ENCODE measurements at places on chromosomes 11 and 22.

GRCh38 chr11:127943152-127943551 lies 644.2 kb downstream of the ETS1 start:
- DNase-seq = no peak

- no peak for DNase-seq
Measured at GRCh38 chr22:48335442-48336139, 1492.1 kb downstream of the BRD1 start.

DNA sequence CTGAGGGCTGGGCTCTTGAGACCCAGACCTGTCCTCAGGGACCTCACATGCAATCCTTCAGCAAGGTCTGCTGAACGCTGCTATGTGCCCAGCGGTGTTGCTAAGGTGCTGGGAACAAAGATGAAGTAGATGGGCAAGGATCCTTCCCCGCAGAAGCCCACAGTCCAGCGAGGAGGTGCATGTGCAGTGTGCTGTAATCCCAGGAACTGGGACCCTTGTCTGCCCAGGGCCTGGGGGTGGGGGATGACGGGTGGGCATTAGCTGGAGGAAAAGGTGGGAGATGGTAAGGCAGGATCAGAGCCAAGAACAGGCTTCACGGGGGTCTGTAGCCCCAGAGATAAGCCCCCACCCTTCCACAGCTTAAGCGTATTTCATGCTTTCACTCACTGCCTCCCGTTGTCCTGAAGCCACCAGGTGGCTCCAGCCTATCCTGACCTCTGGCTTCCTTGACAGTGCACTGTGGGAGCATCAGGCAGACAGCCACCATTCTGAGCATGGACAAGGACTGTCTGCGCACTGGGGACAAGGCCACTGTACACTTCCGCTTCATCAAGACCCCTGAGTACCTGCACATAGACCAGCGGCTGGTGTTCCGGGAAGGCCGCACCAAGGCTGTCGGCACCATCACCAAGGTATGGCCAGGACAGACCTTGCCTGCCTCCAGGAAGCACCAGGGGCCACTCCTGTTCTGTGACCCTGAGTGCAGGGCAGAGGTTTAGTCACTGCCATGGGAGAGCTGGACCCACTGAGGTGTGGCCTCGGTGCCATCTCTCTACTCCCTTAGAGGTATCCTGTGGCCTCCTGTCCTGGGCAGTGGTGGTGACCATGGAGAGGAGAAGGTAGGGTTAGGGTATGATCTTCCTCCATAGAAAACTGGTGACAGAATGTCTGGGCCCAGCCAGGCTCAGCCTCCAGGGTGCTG lies 22.0 kb downstream of the GTPBP1 start:
- DNase-seq = no peak

DNA sequence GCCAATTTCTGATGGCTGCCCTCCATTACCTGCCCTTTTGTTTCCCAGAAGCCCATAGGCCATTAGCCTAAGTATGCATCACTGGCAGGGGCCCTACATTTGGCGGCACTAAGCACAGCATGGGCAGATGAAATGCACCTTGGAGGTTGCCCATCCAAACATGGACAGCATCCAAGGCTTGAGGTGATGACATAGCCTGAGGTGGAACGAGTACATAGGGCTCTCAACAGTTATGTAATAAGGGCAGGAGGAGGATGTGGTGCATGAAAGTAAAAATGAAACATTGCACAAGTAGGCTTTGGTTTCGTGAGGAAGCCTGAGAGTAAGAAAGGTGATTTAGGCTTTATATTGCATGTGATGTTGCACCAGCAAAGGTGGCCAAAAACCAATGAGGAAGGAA lies 148.1 kb downstream of the FAM76B start:
- no peak for DNase-seq

DNA sequence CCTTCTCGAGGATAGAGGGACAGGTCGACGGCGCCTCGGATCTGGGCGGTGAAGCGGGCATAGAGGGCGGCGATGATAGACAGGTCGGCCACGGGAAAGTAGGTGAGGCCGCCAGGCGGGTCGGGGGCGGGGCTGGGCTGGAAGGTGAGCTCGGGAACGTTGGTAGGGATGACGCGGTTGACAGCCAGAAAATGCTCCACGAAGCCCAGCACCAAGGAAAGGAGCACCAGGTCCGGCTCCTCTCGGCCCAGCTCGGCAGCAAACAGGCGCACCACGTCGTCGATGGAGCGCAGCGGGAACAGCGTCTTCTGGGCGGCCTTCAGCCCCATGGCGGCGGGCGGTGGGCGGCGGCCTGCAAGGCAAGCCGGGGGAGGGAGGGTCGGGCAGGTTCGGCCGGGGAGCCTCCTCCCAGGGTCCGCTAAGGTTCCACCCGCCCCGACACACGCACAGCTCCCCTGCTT lies 540 bp downstream of the MEN1 start:
- DNase-seq = no peak

DNA sequence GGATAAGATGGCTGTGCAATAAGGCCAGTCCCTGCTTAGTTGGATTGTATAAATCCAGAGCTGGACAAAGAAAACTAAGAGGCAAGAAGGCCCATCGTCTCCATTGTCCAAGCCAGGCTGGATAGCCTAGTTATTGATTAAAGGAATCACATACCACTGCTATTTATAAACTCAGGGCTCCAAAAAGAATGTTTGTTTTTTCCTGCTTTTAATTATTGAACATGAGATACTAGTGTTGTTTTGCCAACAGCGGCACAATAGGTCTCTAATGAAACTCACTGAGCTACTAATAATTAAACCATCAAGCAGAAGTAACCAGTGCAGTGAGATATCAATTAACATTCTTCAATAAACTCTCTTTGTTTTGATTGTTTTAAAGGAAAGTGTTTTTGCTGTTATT lies 259.7 kb downstream of the INSC start:
- no peak for DNase-seq
